Ureter (tissue), 1 donor: ENCODE measurements at places on chromosomes 5 and 9. TPM values are rescaled to one million over a fixed set of nuclear protein-coding genes. Genes with fewer than 3 reads are reported as not detected.
A peak's percentile ranks its signal among the peaks of the same experiment; 100 is the strongest.

DNA sequence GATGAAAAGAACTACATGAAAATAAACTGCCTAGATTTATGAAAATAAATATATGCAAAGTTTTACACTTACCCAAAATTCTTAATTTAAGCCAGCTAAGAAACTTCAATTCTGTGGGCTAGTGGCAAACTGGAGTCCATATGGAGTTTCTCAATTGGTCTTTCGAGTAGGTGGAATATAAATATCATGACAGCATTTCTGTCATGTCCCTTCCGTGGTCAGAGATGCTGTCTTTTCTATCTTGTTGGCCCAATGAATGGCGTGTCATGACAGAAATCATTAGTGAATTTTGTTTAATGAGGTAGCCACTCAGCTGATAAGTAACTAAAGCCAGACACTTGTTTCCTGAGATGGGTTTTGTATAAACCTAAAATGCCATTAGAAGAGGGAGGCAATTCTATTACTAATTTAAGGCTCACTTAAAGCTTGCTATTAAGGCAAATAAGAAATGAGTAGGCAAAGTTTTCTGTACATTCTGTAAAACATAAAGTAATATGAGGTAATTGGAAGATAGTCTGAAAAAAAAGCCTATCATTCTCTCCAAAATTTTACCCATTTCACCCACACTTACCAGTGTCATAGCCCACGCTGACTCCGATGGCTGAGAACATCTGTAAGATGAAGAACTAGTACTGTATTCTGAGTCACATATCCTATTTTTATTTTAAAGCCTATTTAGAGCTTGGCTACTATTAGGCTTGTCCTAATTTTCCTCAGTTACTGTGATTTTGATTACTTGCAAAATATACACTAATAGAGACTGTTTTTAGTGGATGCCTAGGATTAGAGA lies 419.3 kb upstream of the MEF2C start:
- no peak for DNase-seq

- DNase-seq = no peak
These were observed 22.6 kb upstream of the NMUR2 start for GRCh38 chr5:152427721-152428120.

- no peak for DNase-seq
These were observed 57.7 kb downstream of the DUSP1 start for GRCh38 chr5:172713113-172713808.

- no peak for DNase-seq
These were observed 83.4 kb downstream of the MEGF10 start for GRCh38 chr5:127373858-127374491.

- no peak for DNase-seq
These were observed 313.1 kb upstream of the PIK3R1 start for GRCh38 chr5:67902497-67902830.

DNA sequence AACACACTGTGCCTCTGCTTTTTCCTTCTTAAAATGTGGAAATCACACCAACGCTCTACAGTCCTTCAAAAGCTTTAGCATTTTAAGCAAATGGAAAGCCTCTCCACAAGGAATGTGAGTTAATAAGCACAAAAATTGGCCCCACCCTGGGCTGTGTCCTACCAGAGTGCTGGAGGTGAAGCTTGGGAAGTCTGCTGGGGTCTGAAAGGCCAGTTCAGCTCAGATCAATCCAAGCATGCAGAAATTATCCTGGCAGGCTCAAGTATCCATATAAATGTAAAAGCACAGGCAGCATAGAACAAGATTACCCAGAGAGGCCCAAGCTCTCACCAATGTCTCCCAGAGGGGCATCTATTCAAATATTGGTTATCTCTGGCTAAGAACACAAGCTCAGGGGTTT lies 98.5 kb downstream of the ESM1 start:
- no peak for DNase-seq

GRCh38 chr5:10102706-10103497 lies 146.8 kb downstream of the ATPSCKMT start:
- DNase-seq = no peak

GRCh38 chr9:33662871-33663270 lies 132.5 kb upstream of the PRSS3 start:
- no peak for DNase-seq

GRCh38 chr5:110115503-110115902 lies 425.8 kb downstream of the MAN2A1 start:
- no peak for DNase-seq

GRCh38 chr5:72760259-72760658 lies 56.2 kb upstream of the TNPO1 start:
- no peak for DNase-seq

DNA sequence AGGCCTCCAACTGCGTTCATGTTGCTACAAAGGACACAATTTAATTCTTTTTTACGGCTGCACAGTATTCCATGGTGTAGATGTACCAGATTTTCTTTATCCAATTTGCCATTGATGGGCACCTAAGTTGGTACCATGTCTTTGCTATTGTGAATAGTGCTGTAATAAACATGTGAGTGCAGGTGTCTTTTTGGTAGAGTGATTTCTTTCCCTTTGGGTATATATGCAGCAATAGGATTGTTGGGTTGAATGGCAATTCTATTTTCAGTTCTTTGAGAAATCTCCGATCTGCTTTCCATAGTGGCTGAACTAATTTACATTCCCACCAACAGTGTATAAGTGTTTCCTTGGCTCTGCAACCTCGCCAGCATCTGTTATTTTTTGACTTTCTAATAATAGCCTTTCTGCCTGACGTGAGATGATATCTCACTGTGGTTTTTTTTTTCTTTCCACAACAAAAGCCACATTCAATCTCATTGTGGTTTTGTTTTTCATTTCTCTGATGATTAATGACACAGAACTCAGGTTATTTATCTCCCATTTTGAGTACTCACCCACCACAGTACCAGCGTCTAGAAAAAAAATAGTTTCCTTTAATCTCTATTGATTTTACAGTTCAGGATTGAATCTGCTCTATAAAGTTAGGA lies 21.9 kb downstream of the ARRDC3 start:
- DNase-seq = no peak

DNA sequence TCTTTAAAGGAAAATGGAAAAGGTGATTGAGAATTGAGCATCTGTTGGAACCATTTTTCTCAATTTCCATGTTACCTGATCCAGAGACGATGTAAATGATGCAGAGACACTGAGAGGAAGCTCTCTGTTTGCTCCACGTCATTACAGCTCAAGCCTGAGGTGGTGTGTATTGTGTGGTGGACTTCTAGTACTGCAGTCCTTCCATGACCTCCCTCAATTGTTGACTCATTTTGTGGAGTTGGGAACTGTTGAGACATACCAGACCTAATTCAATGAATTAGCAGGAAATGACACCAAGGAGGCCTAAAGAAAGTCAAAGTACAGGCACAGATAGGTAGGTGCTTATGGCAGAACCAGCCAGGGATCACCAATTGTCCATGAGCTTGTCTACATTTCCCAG lies 15.6 kb upstream of the LVRN start:
- no peak for DNase-seq

GRCh38 chr5:179974946-179975712 lies 67.4 kb upstream of the TBC1D9B start:
- DNase-seq = no peak

- no peak for DNase-seq
These were observed 64.2 kb downstream of the SCAMP1 start for GRCh38 chr5:78424665-78425064.

GRCh38 chr5:159883522-159883950 lies 32.7 kb upstream of the ADRA1B start:
- DNase-seq = no peak

GRCh38 chr9:38682713-38683112 lies 37.2 kb downstream of the FAM240B start:
- DNase-seq = no peak

GRCh38 chr5:136781464-136781863 lies 416.1 kb upstream of the TRPC7 start:
- no peak for DNase-seq

DNA sequence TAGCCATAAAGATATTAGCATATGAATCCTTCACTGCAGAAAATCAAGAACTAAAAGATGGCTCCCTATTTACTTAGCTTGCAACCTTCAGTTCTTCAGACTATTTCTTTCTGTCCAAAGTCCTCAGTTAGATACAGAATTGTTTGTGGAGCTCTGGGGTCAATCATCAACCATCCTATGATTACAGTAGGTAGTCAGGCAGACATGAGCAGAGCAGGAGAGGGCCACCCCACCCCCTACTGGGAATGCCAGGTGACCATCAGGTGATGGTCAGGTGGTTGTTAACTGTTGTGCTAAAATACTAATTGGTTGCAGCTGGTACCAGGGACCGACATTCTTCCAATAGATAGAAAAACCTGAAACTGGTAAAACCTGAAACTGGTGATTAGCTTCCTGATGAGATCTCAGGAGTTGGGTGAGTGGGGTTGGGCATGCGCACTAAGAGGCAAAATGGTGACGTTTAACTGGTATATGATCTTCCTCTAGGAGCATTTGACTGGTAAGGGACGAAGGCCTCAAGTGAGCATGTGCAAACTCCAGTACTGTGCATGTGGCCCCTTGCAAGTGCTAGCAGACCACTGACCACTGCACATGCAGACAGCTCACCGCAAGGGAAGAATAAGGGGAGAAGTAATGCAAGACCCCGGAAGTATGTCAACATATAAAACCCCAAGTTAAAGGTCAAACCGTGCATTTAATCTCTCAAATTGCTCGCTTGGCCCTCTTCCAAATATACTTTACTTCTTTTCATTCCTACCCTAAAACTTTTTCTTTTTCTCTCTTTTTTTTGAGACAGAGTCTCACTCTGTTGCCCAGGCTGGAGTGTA lies 13.6 kb downstream of the C9orf57 start:
- DNase-seq = no peak

- DNase-seq = no peak
These were observed 49.7 kb downstream of the C9 start for GRCh38 chr5:39314591-39314990.

DNA sequence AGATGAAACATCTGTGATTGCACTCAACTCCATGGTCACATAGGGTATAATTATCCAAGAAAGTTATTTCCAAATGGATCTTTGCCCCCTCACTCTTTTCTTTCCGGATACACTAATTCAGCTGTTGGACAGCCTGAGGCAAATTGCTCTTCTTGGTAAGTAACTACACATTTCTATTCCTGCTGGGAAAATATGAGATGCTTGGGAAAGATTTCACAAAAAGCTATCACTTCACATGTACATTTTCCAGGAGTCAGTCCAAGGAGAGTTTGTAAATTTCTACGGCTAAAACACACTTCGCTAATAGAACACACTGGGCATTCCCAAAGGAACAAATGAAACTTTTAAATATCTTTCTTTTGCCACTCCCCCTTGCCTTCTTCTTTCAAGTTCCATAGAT lies 123.0 kb upstream of the GRIA1 start:
- no peak for DNase-seq

DNA sequence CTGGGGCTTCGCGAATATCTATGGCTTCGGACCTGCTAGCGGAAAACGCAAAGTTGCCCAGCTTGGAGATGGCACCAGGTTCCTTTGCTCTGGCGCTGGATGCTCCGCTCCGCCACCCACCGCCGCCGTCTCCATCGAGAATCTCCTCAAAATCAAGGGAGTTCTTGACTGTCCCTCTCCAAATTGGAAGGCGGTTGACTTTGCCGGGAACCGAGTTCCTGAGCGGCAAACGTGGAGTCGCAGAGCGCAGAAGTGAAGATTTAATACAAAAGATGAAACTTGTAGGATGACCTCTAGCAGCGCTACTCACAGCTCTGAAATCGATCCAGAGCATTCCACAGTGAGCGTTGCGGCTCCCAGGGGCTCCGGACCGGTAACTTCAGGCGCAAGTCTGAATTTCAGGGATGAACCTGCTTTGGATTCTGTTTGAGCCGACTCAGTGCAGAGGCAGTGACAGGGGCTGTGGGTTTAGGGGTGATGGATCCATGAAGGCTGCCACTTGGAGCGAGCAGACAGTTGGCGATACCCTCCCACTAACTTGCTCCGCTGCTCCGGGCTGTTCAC lies 1641.5 kb upstream of the C9orf72 start:
- DNase-seq = no peak

DNA sequence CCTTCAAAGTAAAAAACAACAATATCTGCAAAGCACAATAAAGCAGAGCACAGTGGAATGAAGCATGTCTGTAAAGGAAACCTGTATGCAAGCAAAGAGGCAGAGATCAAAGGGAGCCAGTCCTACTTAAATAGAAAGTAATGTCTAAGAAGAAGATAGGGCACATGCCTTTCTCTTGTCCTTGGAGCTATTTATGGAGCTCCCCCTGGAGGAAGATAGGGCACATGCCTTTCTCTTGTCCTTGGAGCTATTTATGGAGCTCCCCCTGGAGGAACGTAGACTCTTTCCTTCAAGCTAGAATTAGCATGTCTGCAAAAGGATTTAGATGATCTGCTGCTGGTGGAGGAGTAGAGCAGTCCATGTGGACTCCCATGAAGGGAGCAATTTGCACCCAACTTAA lies 168.1 kb upstream of the RASEF start:
- DNase-seq = no peak

- no peak for DNase-seq
These were observed 14.1 kb downstream of the ALDH1B1 start for GRCh38 chr9:38406476-38407186.

GRCh38 chr5:108749128-108749861 lies 1.6 kb downstream of the FER start:
- DNase-seq = no peak

DNA sequence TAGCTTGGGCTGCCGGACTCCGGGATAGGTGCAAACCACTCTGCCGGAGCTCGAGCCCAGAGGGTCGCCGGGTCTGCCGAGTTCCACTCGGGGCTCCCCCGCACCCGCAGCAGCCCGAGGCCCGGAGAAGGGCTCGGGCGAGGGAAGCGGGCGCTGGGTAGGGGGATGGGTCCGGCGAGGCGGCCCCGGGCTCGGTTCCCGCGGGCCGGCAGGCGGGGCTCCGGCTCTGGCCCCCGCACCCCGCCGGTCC lies 507 bp downstream of the RICTOR start:
- peak; percentile 48 for DNase-seq

DNA sequence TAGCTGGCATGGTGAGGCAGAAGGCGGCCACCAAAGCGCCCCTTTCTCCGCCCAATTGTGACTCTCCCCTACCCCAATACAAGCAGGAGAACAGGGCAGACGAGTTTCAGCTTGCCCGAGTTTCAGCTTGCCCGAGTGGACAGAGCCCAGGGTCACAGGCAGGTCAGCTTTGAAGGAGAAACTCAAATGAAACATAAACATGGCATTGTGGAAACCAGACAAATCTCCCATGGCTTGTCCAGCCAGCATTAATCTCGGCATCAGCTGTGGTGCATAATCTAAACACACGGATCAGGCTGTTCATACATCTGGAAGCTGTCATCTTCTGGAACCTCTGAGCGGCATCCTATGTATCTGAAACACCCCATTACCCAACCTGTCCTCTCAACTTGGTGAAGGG lies 16.9 kb downstream of the PTCH1 start:
- DNase-seq = no peak

LVRN gene
- total RNA-seq = 0.49 TPM

PTCH1 gene
- 81.0 TPM for total RNA-seq

TMEM215 gene
- total RNA-seq = not detected

RNF183 gene
- 0.96 TPM for total RNA-seq

SLC25A48 gene
- not detected for total RNA-seq

CDC42SE2 gene
- 39.6 TPM for total RNA-seq

ARL14EPL gene
- not detected for total RNA-seq

KCNN2 gene
- 2.1 TPM for total RNA-seq

PCDHA4 gene
- 1.5 TPM for total RNA-seq

DIAPH1 gene
- total RNA-seq = 86.5 TPM

ENTPD2 gene
- total RNA-seq = 1.3 TPM

PCSK5 gene
- total RNA-seq = 13.8 TPM

GFPT2 gene
- 20.0 TPM for total RNA-seq

BTNL8 gene
- not detected for total RNA-seq

NOXA1 gene
- 12.5 TPM for total RNA-seq

CARD9 gene
- total RNA-seq = 11.5 TPM
